ENCODE measurements at places on chromosomes 12 and 14.

DNA sequence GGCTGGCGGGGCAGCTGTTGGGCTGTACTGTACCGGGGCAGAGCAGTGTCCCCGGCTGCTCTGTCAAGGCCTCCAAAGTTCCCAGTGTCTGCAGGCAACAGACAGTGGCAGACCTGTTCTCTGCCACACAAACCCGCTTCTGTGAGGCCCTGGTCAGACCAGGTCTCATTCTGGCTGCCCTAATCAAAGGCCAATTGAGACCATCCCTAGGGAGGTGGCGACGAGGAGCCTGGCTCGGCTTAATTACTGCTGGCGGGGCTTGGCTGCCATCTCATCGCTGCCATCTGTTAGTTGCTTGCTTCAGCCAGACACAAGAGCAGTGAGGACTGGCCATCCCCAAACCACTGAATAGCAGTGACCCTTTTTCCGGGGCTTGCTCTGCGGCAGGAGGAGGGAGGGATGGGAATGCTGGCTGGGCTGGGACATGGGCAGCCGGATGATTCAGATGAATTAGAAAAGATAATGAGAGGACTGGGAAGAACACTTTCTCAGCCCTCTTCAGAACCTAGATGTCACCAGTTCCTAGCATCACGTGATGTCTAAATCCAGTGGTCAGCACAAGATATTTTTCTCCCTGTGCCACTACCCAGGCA is 24.5 kb downstream of the ERG28 start:
- no peak for DNase-seq

DNA sequence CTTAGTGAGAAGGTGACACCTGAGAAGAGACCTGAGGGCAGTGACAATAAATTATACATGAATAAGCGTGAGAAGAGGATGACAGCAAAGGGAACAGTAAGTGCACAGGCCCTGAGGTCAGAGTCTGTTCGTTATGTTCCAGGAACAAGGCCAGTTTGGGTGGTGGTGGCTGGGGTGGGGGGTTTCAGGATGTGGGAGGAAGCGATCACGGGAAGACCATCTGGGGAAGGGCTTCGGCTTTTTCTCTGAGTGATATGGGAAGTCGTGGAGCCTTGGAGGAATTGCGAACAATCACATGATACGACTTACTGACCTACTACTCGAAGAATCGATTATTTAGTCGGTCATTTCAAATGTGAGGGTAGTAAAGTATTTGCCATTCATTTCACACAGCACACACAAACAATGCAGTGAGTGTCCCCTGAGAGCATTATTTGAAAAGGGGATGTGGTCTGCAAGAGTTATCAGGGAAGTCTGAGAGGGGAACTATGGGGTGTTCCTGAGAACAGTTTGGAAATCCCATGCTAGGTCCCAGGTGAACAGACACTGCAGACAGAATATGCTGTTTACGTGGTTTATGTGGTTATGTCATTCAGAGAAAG is 94.7 kb downstream of the SLC38A1 start:
- no peak for DNase-seq

DNA sequence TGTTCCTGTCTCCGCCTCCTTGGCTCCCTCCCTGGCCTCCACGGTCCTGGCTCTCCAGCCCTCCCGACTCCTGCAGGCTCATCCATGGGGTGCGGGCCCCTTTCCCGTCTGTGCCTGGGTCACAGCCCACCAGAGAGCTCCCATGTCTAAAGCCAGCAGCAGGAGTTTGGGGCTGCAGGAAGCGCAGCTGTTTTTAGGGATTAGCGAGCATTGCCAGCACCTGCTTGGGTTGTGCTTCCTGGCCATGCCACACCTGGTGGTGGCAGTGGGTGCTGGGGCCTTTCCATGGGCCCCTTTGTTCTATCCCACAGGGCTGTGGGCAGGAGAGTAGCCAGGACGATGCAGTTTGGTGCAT is 64.7 kb downstream of the KIF26A start:
- DNase-seq, result no peak

DNA sequence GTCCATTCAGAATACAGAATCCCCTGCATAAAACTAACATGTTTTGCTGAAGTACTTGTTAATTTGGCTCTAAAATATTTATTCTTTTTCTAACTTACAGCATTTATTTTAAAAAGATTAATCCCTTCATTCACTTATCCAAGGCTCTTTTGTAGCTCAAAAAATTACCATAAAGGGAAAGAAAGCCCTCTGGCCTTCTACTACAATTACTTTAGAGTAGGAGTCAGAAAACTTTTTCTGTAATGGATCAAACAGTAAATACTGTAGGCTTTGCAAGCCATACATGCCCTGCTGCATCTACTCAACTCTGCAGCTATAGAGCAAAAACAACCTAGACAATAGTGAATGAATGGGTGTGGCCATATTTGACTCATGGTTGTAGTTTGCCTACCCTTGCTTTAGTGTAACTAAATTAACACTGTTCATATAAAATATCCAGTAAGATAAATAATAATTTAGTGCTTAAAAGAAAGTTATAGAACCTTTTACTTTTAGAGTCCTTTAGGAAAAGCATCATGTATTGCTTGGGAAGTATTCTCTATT is 74.2 kb upstream of the ZFP36L1 start:
- DNase-seq, result no peak

GRCh38 chr14:105192866-105193731 is 12.0 kb upstream of the NUDT14 start:
- no peak for DNase-seq

DNA sequence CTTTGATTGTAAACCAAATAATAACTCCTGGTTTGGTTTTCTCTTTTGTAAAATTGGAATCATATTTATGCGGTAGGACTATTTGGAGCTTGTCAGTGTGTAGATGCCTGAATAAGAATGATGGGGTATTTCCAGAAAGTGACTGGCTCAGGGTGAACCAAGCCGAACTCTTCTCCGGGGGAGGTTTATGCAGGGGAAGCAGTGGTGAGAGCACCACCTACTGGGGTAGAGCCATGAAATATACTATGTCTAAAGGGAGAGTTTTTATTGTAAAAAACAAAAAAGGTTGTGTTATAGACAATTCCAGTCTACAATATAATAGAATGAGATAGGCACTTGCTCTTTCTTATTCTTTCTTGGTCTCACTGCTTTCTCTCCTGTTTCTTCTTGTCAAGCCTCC is 222.9 kb upstream of the SLC16A7 start:
- no peak for DNase-seq
